ENCODE measurements at places on chromosomes 2 and 18.

GRCh38 chr2:99481941-99482340, 7.9 kb downstream of the REV1 start:
- no peak for DNase-seq

DNA sequence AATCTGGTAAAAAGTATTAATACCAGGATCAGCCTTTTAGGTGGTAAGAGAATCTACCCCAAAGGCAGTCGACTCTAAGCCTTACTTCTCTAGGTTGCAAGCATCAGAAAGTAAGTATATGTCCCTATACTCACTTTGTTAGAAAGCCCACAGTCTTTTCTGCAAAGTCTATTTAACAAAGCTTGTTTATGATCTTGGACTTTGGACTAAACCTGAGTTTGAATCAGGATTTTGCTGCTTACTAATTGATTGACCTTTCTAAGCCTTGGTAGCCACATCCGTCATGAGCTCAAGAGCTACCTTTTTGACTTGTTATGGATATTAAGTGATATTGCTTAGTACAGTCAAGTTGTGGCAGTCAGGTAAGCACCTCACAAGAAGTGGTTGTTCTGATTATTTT, 18.4 kb downstream of the FMNL2 start:
- no peak for DNase-seq

GRCh38 chr2:17296686-17297085, 221.6 kb downstream of the RAD51AP2 start:
- no peak for DNase-seq

GRCh38 chr2:235390108-235390815, 103.6 kb upstream of the AGAP1 start:
- DNase-seq = peak; percentile 68

GRCh38 chr2:219461669-219462068, 27.0 kb downstream of the SPEG start:
- no peak for DNase-seq

- DNase-seq = no peak
Measured at GRCh38 chr2:96945014-96945413, 41.4 kb downstream of the FAM178B start.

- DNase-seq = no peak
Measured at GRCh38 chr2:4900242-4900641, 791.9 kb upstream of the SOX11 start.

DNA sequence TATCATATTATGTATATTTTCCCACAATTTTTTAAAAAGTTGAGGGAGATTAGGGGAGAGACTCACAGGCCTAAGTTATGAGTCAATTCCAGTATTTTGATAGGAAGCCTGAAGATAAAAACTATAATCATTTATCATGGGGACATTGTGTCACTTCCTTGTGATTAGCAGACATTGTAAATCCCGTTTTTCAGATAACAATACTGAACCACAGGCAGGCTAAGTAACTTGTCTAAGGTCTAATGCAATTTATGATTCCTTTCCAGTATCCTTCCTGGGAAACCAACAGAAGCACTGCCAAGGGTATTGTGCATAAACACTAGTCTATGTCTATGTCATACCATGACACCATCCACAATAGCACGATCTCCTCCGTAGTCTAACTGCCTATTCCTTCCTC, 235.2 kb upstream of the PIK3C3 start:
- DNase-seq = no peak

DNA sequence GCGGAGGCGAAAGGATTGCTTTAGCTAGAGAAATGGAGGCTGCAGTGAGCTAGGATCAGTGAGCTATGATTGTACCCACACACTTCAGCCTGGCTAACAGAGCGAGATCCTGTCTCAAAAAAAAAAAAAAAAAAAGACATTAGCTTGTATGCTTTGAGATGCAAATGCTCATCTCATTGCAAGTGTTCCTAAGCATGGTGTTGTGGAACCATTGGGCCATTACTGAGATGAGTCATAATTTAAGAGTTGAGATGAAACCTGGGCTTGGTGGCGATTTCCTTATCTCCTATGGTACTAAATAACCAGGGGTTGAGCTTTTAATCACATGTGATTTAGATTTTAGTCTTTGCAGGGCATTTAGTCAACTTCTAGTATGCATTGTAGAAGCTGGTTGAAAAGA, 2.2 kb downstream of the PLEKHA3 start:
- DNase-seq = no peak

GRCh38 chr2:109069331-109070194, 59.4 kb upstream of the SH3RF3 start:
- no peak for DNase-seq

DNA sequence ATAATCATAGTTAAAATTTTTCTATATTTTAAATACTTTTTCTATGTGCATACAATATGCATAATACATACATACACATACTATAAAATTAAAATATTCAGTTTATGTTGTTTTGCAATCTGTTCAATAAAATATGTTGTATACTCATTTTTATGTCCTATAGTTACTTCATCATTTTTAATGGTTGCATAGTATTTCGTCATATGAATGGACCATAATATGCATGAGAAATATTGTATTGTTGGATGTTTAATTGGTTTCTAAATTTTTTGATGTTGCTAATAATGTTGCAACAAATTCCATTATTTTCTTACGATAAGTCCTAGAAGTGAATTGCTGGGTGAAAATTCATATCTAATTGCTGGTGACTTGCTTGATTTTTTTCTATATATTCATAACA, 211.5 kb upstream of the GCFC2 start:
- no peak for DNase-seq

- DNase-seq = no peak
Measured at GRCh38 chr2:120842456-120843439, 107.1 kb downstream of the GLI2 start.

GRCh38 chr2:99984799-99985515, 157.4 kb downstream of the AFF3 start:
- no peak for DNase-seq

DNA sequence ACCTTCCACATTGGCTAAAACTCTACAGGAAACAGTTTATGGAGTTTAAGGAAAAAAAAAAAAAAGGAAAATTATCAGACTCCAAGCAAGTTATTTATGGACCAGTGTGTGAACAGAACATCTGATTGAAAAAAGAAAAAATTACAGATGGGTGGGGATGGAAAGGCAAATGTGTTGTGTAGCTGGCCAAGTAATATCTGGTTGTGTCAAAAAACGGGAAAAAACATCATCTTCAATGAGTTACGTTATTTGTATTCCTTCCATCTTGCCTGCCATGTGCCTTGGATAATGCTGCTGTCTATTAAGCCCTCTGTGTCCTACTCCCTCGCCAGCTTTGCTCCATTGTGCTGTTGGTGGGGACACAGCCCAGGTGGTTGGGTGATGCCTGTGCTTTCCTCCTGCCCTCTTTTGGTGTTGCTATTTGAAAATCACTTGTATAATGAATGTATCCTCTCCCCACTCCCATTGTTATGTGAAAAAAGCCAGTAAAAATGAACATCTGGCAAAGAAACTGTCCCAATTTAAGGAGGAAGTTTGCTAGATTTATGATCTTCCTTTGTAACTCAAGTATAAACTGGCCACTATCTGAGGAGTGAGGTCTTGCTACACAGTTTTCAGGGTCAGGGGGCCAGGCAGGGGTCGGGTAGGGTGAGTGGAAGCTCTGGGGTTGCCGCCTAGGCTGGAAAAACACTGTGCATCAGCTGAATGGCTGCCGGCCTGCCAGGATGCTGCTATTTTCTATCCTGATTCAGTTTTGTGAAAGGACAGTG, 155.9 kb downstream of the FMNL2 start:
- DNase-seq = no peak

GRCh38 chr18:53169346-53169745, 829.3 kb downstream of the DCC start:
- DNase-seq = no peak

DNA sequence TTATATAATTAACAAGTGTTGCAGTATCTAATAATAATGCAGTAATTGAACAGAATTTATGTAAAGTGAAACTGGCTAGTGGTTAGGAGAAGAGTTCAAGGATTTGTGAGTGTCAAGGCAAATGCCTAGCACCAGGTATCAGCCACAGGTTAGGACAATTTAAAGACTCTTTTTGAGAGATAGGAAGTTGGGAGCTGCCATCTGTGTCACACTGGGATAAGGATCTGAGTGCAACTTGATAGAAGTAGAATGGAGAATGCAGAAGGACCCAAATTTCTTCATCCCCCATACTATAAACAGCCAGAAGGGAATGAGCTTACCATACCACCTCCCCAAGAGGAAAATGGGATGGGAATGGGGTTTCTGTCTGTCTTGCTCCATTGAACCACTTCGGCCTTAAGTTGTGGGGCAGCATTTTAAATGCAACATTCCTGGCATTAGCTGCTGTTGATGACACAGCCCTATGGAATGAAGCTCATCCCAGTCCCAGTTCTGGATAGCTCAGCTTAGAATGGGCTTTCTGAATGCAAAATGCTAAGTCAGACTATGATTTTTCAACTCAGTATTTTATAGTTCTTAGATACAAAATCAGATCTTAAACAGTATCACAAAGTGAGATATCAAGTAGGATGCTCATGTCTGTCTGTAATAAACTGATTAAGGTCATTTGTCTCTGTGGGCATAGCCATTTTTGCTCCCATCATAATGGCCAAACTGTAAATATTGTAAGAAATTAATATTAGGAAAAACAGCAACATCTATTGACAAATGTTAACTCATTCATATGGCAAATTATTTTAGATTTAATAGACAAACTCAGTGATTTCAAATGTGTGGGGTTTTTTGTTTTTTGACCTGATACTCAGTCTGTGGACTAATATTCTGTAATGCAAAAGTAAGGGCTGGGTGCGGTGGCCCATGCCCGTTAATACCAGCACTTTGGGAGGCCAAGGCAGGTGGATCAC, 44.0 kb downstream of the GPR155 start:
- DNase-seq = no peak

DNA sequence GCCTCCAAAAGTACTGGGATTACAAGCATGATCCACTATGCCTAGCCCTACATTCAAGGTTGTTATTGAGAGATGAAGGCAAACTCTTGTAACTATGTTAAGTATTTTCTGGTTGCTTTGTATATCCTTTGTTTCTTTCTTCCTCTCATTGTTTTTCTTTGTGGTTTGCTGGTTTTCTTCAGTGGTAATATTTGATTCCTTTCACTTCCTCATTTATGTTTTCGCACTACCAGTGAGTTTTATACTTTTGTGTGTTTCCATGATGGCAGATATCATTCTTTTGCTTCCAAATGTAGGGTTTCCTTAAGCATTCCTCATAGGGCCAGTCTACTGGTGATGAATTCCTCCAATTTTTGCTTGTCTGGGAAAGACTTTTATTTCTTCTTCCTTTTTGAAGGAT, 90.2 kb downstream of the NCK2 start:
- no peak for DNase-seq

DNA sequence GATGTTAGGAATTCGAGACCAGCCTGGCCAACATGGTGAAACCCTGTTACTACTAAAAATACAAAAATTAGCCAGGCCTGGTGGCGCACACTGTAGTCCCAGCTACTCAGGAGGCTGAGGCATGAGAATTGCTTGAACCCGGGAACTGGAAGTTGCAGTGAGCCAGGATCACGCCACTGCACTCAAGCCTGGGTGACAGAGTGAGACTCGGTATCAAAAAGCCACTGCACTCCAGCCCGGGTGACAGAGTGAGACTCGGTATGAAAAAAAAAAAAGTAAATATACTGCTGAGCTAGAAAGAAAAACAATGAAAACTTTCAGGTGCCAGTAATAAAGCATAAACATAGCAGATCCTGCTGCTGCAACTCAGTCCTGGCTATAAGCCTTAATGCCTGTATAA, 73.5 kb downstream of the STRN start:
- no peak for DNase-seq

DNA sequence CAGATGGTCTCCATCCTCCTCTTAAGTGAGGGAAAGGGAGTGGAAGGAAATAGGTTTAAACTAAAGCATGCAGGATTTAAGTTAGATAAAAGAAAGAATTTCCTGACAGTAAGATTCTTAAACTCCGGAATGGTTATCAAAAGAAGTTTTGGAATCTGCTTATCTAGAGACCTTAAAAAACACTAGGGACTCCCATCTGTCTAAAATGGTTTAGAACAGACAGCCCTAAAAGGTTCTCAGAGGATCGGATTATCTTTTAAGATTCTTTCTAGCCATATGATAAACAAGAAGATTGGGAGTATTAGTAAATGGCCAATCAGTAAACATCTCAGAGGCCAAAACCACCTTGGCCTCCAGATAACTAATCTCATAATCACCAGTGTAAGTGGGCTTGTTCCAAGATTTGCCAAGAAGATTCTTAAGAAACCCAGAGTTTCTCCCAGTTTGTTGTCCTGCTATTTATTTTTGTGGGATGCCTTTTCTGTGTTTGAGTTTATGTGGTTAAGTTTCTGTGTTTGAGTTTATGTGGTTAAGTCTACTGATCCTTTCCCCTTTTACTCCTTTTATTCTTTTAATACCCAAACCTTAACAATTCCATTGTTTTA, 314.9 kb upstream of the NRP2 start:
- no peak for DNase-seq

- no peak for DNase-seq
Measured at GRCh38 chr18:58761970-58762780, 90.9 kb downstream of the MALT1 start.

GRCh38 chr2:131115752-131116151, 10.6 kb downstream of the PLEKHB2 start:
- no peak for DNase-seq

DNA sequence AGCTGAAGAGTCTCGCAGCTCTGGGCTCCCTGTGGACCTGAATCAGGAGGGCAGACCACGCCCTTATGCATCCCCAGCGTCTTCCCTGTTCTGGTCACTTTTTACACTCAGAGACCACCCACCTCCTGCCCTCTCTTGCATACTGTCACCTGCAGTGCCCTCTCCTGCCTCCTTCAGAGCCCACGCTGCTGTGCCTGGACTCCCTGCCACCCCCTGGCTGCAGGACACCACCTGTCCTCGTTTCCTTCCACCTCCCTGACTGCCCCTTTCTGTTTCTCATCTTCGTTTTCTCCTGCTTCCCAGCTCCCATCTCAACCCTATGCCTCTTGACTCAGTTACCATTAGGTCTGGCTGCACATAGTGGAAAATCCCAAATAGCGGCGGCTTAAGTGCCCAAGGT, 9.2 kb upstream of the INHBB start:
- DNase-seq = no peak

DNA sequence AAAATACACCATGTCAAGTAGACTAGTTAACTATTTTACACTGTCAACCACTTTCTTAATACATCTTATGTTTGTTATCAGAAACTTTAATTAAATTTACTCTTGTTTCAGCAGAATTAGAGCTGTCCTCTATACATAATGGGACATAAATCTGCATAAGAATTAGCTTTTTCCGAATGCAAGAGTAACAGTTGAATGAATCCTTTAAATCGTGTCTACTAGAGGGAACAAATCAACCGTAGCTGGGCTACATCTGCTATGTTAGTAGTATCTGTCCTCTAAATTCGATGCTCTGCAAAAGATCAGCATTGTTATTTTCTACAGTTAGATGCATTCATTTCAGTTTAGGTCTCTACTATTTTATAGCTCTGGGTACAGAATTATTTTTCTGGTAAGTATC, 1090.6 kb downstream of the DPP10 start:
- DNase-seq = no peak

DNA sequence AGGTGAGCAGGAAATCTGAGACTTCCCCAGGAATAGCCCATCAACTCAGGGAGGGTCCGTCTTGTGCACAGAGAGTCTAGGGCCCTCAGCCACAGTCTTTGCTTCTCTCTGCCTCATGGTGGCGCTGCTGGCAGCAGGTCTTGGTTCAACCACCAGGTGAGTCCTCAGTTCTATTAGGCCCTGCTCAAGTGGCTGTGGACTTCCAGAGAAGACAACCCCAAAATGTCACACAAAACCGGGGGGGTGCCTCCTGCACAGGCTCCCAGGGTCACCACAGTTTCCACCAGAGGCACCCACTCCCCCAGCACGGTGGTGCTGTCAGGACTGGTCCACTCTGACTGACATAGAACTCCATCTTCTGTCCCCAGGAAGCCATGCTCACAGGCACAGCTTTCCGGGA, 2.4 kb upstream of the CHRNG start:
- DNase-seq = no peak

GRCh38 chr2:110991911-110992310, 128.8 kb upstream of the BCL2L11 start:
- DNase-seq = no peak
